ENCODE measurements at places on chromosomes 5 and 9.
A peak's percentile ranks its signal among the peaks of the same experiment; 100 is the strongest.

GRCh38 chr5:3195994-3196393 is 399.6 kb upstream of the IRX1 start:
- no peak for DNase-seq

DNA sequence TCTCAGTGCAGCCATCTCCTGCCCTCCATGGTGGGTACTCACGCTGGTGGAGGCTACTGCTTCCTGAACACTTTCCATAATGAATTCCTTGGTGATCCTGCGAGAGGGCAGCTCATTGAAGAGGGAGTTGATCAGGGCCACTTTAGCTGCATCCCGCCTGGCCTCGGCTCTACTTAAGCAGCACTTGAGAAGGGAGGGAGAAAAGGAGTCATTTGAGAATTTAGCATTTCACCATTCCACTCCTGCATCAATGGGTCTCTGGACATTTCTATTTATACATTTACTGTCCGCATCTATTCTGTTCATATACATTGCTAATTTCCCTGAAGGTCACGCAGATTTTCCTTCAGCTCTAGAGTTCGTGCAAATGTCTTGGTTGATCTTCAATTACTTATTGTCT is 35.1 kb downstream of the LIX1 start:
- no peak for DNase-seq

DNA sequence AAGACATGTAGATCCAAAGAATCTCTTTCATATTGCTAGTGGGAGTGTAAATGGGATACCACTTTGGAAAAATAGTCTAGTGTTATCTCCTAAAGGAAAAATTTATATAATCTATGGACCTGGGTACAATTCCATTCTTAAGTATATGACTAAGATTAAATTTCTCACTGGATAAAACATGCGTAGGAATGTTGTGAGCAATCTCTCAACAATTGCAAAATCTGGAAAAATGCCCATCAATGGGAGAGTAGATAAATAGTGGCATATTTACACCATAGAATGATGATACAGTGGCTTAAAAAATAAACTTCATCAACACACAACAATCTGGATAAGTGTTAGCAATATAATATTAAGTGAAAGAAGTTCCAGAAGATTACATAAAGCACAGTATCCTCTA is 469.5 kb downstream of the MAN2A1 start:
- no peak for DNase-seq

DNA sequence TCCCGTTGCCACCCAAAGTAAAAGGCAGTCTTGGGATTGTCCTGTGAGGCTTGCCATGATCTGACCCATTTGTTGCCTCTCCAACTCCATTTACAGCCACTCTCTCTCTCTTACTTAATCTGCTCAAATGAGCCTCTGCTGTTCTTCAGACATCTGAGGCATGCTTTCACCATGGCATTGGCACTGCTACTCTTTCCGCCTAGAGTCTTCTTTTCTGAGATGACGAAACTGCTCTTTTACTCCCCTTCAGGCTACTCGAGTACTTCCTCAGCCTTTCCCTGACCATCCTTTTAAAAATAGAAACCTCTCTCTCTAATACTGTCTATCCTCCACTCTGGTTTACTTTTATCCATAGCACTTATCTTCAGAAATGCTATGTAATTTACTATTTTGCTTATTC is 9.0 kb downstream of the FOCAD start:
- no peak for DNase-seq

GRCh38 chr5:93954421-93955069 is 213.1 kb upstream of the POU5F2 start:
- DNase-seq, result no peak

GRCh38 chr9:35910613-35911359 is 1.5 kb downstream of the SPAAR start:
- peak; percentile 6 for DNase-seq

GRCh38 chr5:112146323-112147226 is 272.5 kb downstream of the EPB41L4A start:
- peak; percentile 22 for DNase-seq
